Aorta (tissue), 5 donors: ENCODE measurements at places on chromosomes 3 and 15. TPM values are rescaled to one million over a fixed set of nuclear protein-coding genes. Genes with fewer than 3 reads are reported as not detected.

DNA sequence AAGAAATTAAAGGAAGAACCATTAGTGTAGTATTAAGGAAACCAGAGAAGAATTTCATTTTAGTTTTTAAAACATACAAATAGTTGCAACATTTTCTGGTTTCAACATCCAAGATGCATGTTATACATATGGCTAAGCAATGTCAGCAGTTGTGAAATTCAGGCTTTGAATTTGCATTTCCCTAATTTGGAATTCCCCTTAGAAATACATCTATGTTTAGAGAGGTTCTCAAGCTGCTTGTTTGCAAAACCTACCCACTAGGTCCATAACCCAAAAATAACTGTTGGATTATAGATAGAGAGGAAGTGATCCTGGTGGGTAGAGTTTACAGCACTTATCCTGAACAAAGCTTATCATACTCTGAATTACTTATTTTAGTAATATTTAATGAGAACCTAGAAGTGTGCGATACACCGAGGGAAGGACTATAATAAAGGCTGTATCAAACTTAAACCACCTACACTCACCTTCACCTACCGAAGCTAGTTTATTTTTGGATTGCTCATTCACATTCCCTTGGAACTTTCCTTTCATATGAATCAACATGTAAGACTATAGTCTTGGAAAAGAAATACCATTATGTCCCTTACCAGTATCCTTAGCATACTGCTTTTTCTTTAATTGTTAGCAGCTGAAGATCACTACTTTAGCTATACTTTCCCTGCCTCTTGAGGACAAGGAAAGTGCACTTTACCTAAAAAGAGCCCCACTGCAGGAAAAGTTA, 60.6 kb downstream of the CHAC1 start:
- DNase-seq, result no peak

DNA sequence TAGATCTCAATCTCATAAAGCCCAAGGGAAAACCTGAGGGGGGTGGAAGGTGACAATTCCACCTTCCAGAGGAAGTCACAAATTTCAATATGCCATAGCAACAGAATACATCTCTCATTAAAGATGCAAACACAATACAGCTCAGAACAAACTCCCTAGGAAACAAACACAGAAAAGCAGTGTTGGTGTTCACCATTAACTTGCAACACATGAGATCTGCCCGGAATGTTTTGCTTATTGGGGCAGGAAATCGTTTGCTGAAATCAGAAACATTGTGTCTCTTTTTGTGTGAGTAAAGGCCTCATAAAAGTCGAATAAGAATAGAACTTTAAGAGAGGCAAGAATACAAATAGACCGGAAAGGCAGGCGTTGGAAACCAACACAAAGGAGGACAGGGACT, 5.8 kb upstream of the RYR3 start:
- no peak for DNase-seq

STRIT1 gene
- not detected for total RNA-seq

ERICH6 gene
- not detected for total RNA-seq

DNA sequence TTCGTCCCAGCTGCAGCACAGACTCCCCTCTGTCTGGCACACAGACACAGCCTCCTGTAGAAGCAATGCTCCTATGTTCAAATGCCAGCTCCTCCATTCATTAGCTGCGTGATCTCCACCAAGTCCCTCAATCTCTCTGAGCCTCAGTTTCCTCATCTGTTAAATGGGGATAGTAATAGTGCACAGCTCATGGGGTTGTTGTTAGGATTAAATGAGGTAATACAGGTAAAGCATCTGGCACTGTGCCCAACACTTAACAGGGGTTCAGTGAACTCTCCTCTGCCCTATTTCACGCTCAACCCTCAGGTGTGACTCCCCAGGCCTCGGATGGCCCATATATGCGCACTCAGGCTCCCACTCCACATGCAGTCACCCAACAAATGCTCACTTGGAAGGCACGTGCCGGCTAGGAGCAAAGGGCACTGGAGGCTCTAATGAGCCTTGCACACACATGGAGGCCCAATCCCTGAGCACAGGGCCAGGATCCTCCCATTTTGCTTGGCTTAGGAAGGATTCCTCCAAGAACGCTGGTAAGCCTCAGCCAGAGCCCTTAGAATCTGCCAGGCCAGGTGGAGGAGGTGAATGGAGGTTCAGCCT, 176.0 kb upstream of the LINGO1 start:
- no peak for DNase-seq

ZDHHC19 gene
- total RNA-seq, result 0.97 TPM

DNA sequence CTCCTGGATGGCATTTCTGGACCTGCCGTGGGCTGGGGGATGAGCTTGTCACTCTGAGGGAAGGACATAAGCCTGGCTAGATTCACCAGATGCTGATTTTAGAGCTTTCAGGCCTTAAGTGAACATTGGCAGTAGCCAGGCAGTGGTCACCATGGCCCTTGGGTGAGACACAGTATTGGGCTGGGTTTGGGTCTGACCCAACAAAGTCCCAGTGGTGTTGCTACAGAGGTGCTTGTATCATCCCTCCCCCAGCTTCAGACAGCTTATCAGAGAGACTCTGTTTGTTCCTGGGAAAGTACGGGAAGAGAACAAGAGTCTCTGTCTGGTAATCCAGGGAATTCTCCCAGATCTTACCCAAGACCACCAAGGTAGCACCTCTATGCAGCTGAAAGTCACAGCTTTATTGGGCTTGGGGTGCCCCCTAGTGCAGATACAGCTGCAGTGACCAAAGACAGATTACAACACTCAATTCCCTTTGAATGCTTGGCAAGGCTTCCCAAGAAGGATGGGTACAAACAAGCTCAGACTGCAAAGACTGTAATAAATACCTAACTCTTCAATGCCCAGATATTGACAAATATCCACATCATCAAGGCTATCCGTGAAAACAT, 9.8 kb upstream of the RUVBL1 start:
- DNase-seq, result no peak
